ENCODE measurements at places on chromosomes 5 and 9.

DNA sequence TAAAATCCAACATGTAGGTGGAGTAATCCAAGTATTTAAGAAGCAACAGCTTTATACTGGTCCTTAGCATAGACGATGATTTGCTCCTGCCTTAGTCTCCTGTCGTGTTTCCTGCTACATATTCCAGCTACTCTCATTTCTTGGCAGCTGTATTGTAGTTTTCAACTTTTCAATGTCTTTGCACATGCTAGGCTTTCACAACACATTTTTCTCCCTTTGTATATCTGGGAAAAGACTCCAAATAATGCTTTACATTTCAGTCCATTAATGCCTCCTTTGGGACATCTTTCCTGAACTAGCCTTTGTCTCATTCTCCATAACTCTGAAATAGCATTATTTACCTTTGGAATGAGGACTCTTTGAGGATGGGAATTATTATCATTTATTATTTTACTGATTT, 508.0 kb downstream of the PTPRD start:
- DNase-seq, result no peak

DNA sequence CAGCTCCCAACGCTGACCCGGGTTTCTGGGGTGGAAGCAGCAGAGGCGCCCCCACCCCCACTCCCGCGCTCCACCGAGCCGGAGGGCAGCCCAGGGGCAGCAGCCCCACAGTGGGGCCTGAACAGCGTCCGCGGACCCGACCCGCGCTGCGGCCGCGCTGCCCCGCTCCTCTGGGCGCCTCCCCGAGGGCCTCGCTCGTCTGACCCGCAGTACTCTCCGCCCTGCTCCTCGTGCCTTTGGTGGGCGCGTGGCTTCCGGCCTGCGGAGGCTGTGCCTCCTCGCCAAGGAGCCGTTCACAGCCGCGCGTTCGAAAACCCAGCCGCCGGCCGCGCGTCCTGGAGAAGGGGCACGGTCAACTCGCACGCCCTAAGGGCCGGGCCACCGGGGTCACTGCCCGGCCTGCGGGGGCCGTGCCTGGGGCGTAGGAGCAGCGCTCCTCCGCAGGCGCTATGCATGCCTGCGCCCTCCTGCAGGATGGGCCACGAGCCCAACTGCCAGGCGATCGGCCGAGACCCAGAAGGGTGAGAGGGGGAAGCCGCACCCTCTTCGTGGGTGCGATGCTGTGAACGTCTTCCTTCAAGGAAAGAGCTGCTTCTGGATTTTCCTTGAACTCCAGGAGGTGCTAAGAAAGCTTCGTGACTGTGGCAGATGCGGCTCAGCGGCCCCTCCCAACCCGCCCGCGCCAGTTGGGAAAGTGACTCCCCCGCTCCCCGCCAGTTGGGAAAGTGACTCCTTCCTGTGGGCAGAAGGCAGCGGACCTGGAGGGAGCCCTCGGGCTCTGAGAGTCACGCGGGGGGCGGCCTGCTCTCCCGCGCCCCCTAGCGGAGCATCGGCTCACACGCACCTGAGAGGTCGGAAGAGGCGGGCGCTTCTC, 82.7 kb downstream of the HSD17B3 start:
- DNase-seq, result peak; percentile 18

- no peak for DNase-seq
Measured at GRCh38 chr5:169356181-169356580, 55.2 kb upstream of the SLIT3 start.

DNA sequence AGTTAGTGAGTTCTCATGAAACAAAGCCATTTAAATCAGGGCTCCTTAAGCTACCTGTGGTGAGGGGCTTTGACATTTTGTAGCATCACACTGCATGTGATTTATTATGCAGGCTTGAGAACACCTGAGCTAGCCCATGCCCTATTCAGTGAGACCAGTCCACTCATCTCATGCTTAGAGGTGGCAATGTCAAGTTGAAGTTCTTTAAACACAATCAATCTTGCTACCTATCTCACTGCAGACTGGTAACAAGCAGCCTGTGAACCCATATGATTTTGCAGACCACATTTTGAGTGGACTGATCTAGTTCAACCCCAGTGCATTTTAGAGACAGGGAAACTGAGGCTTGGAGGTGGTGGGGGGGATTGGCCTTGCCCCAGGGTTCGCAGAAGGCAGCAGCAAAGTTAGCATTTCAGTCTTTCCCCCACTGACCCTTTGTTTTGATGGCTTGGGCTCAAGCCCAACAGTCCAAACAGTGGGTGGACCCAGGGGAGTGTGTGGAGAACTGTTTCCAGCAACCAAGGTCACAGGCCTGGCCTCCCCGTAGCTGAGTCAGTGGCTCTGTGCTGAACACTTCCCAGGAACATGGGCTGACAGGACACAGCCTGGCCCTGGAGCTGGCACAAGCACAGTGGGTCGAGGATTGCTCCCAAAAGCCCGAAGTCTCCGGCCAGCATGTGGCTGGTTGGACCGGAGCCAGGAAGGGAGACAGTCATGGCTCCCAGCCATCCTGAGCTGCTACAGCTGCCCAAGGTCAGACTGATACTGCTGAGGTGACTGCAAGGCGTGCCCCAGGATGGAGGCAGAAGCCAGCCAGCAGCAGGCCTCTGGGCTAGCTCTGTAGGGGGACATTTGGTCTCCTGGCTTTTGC, 95.3 kb downstream of the RGS3 start:
- no peak for DNase-seq

DNA sequence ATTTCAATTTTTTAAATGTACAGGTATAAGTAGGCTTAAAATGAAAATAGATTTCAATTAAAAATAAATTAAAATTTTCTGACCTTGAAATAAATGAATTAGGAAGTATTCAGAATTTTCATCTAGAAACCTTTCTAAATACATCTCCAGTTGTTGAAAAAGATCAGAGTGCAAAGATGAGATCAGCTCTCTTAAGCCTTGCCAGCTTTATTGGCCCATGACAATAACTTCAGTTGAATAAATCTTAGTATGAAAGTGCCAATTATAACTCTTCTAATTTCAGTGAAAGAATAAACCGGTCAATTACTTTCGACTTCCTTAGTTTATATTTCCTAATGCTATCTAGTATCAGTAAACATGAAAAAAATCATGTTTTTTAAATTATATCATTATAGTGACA, 117.4 kb downstream of the FBXL17 start:
- no peak for DNase-seq

DNA sequence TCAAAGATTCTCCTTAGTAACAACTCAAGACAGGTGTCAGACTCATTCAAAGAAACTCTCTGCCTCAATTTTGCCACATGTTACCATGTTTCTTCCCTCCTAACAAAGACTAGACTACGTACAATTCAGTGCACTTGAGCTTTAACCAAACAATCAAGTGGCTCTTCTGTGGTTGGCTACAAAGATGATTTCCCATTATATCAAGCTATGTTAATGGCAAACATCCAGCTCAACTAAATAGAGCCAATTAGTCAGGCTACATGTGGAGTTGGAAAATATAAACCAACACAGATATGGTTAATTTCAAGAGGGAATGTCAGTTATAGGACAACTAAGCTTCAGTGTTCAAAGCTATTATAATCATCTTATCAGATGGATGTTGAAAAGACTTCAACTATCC, 29.2 kb upstream of the ADRA1B start:
- no peak for DNase-seq

DNA sequence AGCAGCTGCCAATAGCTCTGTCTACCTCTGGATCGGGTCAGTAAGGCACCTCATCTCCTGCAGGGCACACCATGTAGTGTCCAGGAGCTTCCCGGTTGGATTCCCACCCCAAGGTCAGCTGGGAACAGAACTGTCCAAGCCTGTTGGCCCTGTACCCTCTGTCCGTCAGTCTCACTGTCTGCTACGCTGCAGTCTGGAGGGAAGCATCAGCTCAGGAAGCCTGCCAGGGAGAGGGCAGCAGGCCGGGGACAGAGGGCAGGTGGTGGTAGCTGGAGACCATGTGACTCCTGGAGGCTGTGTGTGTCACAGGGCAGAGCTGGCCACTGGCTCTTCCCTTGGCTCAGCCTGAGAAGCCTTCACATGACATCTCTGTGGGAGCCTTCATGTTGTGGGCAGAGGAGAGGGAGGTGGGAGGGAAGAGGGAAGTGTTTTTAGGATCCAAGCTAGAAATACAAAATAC, 134.5 kb downstream of the SEC61B start:
- no peak for DNase-seq

DNA sequence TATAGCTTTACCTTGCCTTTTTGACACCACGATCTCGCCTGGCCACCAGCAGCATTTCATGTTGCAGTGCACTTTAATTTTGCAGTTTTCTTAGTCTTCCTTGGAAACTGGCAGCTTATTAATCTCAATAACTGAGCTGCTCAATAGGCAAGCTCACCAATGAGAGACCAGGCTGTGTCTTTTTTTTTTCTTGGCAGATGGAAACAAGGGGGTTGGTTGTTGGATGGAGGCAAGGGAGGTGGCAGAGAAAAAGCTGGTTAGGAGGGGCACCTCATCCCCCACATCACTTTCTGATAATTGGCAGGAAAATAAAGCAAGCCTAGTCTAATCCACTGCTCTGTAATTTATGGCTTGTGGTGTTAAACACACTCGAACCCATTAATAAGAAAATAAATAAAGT, 324.5 kb upstream of the WWC1 start:
- DNase-seq, result no peak

DNA sequence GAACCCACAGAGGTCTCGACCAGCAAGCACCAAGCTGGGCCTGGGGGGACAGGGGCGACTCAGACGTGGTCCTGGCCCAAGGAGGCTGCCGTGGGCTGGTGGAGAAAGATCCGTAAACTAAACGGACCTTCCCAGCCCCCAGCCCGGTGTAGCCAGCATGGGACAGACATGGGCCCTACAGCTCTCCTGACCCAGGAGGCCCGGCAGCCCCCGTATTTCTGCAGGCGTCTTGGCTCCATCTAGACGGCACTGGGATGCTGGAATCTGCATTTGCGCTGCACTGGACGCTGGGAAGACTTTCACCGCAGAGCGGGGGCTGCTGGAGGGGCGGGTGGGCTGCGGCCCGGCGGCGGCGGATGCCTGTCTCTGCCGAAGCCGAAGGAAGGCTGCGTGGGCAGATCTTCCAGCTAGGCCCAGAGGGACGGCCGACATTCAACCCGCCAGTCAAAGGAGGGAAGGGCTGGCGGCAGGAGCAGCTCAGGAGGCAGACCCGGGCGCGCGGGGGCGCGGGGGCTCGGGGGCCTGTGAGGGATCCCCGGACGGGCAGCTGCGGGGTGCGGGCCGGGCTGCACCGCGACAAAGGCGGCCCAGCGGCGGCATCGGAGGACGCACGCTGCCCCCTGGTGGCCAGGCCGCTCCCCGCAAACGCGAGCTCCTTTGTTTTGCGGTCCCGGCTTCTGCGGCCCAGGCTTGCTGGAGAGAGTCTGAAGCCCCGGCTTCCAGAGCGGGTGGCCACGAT, 266.2 kb downstream of the NSG2 start:
- peak; percentile 94 for DNase-seq

DNA sequence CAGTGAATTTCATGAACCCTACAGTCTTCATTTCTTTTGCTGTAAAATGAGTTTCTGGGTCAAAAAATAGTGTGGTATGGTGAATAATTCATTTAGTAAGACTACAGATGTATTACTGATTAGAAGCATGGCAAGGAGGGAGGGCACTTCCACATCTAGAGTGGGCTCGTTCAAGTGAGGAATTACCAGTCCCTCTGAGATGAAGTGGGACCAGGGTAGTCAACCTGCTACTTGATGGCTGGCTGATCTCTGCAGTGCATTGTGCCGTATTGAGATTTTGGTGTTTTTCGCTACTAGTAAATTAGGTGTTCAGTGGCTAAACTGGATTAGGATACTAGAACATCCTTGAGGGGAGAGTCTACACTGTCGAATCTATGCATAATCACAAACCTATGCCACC, 10.8 kb downstream of the CDC37L1 start:
- no peak for DNase-seq

DNA sequence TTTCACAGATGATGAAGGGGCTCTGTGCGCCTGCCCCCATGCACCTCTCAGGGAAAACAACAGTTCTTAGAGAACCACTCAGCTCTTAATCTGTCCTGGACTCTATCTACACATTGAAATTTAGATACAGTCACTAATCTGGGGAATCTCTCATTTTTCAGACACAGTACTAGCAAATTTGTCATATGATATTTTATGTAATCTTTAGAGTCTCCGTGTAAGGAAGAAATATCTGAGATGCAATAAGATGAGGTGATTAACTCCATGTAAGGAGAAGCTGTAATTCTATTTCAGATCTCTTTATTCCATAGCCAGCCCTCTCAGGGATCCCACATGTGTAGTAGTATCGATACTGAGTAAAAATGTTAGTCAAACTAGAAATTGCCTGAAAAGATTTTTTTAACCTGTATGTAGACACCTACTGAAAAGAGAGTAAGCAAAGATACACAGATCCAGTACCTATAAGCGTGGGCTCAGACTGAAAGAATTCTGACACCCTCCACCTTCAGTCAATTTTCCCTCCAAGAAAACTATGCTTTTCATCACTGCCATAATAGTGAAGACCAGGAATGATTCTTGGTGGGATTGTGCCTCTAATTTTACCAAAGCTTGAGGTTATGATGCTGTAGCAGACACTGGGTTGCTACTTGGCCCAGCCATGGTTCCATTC, 279.6 kb upstream of the TMEM161B start:
- no peak for DNase-seq

- DNase-seq, result no peak
Measured at GRCh38 chr9:100324594-100325200, 28.0 kb downstream of the TEX10 start.

DNA sequence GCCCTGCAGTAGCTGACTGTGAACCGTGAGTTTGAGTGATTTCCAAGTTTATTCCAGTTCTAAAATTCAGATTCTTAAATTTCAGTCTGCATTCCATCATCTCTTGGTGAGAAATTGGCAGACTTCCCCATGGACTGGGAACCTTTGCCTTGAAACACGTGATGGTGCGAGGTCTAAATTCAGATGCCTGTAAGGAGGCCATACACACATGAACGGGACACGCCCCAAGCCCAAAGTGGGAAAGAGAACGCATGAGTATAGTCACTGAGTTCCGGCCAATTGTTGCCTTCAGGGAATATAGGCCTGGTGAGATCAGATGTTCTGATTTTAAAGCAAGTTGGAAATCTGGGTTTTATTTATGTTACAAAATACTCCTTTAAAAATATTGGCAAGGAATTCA, 1084.4 kb upstream of the WWC1 start:
- DNase-seq, result no peak

GRCh38 chr5:172904643-172905345, 54.4 kb upstream of the RPL26L1 start:
- no peak for DNase-seq

DNA sequence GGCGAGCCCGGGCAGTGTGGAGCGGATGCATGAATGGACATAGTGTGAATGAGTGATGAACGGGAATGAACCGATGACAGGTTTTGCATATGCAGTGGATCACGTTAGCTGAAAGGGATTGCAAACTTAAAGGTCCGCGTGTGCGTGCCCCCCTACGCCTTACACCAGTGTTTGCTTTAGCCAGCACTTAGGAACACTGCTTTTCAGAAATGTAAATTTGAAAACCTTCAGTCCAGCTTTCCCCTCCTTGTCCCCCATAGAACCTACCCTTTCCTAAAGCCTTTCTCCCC, 692 bp downstream of the PSAT1 start:
- no peak for DNase-seq

- no peak for DNase-seq
Measured at GRCh38 chr5:126182971-126183695, 240.1 kb upstream of the GRAMD2B start.

Measured in nephron progenitor cell (in vitro differentiated cells).